ENCODE measurements at places on chromosomes 2 and 18.

DNA sequence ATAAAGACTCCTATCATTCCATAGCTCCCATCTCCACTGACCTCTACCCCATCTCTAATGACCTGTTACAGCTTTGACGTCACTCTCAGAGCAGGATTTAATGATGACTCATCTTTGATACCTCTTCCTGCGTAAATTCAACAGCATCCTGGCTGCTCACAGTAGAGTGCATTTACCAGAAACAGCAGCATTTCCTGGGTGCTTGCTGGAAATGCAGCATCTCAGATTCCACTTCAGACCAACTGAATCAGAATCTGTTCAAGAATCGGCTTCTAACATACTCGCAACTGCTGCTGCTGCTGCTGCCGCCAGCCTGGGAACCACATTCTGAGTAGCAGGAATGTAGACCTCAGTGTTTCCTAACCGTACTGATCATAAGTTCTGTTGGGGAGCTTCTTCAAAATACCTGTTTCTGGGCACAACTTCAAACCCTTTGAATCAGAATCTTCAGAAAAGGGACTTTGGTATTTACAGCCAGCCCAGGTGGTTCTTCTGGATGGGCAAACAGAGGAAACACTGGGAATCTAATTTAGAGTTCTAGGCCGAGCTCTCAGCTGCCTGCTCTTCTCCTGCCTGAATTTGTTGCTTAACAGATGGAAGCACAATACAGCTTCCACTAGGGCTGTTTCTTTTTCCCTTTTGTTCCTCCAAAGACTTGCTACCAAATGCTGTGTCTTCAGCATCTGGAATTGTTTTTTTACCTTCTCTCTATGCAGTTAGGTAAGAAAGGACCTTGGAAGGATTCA is 241.4 kb downstream of the NCKAP5 start:
- DNase-seq: peak; percentile 95

DNA sequence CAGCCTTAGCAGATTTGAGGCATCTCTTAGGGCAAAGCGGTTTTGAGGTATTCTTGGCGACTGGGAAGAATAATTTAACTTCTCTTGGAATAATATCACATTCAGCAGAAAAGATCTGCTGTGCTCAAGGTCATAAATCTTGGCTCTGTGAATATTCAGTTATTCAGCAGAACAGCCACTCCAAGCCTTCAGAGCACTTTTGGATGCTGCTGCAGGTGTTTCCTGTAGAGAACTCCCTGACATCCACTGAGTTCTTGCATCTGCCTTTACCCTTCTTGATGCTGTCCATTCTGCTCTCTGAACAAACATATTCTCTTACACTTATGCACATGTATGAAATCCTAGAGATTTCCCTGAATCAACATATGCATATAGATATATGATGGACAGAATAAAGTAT is 390.3 kb downstream of the NRXN1 start:
- no peak for DNase-seq

DNA sequence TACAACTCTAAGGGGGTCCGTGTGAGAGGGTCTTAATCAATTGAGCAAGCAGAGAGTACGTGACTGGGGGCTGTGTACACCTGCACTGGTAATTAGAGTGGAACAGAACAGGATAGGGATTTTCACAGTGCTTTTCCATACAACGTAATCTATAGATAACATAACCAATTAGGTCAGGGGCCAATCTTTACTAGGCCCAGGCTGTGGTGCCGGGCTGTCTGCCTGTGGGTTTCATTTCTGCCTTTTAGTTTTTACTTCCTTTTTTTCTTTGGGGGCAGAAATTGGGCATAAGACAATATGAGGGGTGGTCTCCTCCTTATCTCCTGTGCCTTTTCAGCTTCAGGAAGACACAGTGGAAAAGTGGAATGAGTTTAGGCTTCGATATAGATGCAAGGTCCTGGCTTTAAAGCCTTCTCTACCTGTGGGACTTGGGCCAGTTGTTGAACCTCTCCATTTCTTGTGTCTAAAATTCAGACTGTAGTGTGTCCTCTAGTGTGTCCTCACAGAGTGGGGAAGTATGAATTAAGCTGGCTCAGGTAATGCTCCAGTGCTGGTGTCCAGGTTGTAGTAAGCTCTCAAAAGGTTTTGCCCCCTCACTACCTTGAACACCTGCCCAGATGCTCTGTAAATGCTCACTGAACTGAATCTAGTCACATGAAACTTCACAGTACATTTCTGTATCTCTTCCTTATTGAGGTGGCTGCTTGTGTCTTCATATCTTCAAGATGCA is 422.8 kb downstream of the SETBP1 start:
- no peak for DNase-seq

DNA sequence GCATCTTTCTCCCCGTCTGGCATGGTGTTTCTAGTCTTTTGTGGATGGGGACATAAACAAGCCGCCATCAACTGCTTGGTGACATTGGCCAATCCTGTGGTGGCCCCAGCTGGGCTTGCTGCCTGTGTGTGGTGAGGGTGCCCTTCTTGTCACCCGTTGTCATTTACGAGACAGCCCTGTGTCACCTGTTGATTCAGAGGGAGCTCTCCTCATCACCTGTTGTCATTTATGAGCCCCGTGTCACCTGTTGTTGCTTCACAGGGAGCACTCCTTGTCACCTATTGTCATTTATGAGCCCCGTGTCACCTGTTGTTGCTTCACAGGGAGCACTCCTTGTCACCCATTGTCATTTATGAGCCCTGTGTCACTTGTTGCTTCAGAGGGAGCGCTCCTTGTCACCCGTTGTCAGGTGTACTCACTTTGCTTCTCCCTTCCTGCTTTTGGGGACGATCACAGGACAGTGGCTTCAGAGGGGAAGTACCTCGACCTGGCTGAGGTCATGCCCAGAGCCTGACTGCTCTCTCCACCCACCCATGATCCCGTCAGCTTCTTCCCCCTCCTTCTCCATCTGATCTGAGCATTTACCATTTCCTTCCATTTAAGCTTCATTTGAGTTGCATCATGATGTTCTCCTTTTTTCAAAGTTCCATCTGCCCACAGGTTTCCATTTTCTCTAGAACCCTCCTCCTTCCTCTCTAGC is 29.1 kb downstream of the HPCAL1 start:
- DNase-seq: no peak

GRCh38 chr18:42976869-42977590 is 138.5 kb downstream of the RIT2 start:
- DNase-seq: no peak

DNA sequence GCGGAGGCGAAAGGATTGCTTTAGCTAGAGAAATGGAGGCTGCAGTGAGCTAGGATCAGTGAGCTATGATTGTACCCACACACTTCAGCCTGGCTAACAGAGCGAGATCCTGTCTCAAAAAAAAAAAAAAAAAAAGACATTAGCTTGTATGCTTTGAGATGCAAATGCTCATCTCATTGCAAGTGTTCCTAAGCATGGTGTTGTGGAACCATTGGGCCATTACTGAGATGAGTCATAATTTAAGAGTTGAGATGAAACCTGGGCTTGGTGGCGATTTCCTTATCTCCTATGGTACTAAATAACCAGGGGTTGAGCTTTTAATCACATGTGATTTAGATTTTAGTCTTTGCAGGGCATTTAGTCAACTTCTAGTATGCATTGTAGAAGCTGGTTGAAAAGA is 2.2 kb downstream of the PLEKHA3 start:
- no peak for DNase-seq

DNA sequence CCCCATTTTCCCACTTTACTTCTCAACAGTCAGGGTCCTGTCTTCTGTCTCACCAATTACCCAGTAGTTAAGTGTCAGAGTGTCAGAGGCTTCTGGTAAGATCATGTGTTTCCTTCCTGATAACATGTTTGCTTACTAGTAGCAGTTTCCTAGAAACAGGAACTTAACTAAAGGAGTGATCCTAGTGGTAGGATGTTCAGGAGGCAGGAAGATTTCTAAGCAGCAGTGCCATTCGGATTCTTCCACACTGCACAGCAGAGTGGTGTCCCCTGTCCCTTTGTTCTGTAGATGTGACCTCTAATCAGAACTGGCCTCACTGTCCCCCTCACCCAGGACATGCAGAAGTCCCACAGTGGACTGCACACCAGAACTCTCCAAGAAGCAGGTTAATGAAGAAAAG is 221.8 kb upstream of the OSR1 start:
- no peak for DNase-seq

DNA sequence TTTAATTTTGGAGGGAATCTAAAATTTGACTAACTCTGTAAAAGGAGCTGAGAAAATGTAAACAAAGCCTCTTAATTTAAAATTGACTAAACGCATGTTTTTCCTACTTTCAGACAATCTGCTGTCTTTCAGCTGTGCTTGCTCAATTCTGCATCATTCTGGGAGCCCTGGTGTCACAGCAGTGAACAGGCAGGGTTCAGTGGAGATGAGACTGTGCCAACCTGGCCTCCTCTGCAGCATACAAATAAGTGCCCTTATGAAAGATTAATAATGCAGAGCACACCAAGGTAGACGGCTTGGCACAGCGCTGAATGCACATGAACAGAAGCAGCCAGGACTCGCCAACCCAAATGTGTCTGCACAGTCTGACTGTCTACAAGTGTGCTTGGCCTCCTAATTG is 222.0 kb upstream of the CHAC2 start:
- no peak for DNase-seq

- peak; percentile 34 for DNase-seq
Measured at GRCh38 chr2:88254437-88255091, 84.4 kb downstream of the THNSL2 start.

DNA sequence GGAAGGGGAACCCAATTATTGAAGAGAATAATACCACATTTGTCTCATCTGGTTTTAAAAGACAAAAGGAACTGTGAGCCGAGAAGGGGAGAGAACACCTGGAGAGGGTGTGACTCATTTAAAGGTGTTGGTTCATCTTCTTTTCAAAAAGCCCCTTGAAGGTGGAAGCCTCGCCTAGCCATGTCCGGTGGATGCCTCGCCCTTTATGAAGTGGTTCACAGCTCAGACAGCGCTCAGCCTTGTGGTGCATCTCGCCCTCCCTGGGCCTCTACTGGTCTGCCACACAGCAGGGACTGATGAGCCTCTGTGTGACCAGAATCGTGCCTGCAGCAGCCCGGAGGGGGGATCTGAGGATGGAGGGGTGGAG is 290.0 kb upstream of the CXCR4 start:
- no peak for DNase-seq

DNA sequence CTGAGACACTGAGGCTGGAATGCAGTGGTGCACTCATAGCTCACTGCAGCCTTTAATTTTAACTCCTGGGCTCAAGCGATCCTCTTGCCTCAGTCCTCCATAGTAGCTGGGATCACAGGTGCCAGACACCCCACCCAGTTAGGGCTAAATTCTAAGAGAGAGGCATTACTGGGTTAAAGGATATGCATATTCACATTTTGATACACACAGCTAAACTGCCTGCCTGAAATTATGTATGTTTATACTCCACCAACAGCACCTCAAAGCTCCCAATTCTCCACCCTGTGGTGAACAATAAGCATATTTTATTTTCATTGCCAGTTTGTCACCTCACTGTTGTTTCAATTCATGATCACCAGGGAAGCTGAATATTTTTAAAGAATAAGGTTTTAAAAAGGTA is 18.7 kb upstream of the MCM6 start:
- DNase-seq: no peak

DNA sequence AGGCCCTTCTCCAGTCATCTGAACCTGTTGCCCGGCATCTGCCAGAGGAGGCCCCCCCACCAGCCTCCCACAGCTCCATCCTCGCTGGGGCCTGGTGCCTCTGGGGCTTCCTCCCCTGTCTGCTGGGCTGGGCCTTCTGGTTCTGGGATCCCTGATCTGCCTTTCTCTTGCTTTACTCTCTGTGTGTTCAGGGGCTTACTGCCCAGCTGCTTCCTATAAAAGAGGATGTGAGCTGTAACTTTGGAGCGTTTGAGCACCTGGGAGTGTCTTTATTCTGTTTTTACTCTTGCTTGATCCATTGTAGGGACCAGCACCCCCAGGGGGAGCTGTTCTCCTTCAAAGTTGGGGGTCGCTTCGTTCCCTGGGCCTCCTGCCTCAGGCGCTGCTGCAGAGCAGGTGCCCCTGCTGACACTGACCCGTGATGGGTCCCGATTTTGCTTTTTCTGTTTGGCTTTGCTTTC is 23.1 kb upstream of the FAHD2A start:
- no peak for DNase-seq

- DNase-seq: no peak
Measured at GRCh38 chr2:10083692-10084211, 3.5 kb upstream of the CYS1 start.

DNA sequence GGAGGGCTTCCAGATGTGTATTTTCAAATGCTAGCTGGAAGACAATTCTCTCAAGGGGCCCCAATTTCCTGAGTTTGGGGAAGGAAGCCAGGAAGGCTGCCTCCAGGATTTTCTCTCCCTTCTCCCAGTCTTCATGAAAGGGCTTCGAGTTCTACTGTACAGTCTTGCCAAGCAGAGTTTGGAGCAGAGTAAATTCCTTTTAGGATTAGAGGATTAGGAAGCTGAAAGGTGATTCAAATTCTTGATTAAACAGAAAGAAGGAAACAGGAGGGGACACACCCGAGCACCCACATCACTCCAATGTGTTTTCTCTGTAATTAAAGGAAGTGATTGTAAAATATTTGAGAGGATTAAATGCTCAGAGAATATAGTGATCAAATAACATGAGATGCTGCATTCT is 217.8 kb downstream of the SETBP1 start:
- DNase-seq: no peak

DNA sequence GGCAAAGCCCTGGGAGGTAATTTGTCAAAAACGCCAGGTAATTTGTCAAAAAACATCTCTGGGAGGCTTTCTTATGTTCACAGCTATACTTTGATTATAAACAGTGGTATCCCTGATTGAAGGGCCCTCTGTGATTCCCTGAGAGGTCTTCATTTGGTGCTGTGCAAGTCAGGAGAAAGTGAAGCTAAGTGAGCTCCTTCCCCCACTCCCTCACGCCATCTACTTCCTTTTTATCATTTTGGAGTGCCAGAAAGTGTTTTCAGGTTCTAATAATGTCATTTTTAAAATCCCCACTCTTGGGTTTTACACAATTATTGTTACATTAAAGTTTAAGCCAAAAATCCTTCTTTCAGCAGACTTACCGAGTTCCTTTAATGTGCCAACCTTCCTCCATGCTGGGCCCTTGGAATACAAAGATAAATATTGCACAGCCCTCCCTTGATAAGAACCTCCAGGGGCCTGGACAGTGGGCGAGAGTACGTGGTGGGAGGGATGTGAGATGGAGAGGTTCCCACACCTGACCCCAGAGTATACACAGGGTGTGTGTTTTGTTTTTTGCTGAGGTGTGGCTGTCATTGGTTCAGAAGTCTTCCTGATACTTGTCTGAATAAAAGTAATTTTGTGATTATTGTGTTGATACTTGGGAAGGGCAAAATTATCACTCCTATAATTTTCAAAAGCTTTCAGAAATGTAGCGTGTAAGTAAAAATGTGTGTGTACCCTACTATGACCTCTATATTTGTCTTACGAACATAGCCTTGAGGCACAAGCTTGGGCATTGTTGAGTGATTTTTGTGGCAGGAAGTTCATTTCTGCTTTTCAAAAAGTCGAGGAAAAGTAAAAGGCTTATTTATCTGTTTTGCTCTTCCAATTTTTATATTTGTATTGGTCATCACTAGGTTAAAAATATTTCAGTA is 8.2 kb downstream of the MAPRE2 start:
- DNase-seq: peak; percentile 46

DNA sequence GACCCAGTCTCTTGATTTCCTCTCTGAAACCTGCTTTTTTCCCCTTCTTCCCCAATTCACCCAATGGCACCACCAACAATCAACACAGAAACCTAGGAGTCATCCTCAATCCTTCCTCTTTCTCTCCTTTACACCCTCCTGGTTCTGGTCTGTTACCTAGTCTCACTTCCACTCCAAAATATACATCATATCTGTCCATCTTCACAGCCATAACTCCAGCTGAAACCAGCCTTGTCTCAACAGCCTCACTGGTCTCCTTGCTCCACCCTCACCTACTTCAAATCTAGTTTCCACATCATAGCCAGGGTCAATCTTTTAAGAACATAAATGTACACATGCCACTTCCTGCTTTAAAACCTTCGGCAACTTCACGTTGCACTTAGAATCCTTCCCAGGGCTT is 11.8 kb upstream of the TWSG1 start:
- no peak for DNase-seq

All from EL (cell line).